ENCODE measurements at places on chromosomes 2 and 18. TPM values are rescaled to one million over a fixed set of nuclear protein-coding genes. Genes with fewer than 3 reads are reported as not detected.

Gene ANKRD12
- total RNA-seq, result 4.6 TPM

Gene IL36RN
- 0.02 TPM for total RNA-seq

Gene ANKRD30B
- not detected for total RNA-seq

Gene CYTIP
- 0.08 TPM for total RNA-seq

Gene SAG
- not detected for total RNA-seq

Gene DNAH7
- 1.2 TPM for total RNA-seq

Gene AQP12A
- not detected for total RNA-seq

Gene DPYSL5
- total RNA-seq, result 5.6 TPM

Gene RBM44
- 0.16 TPM for total RNA-seq

All from A549 treated with AZD2906 at 1 μM for 4 hours (cell line).